ENCODE measurements at places on chromosomes 12 and 14. TPM values are rescaled to one million over a fixed set of nuclear protein-coding genes. Genes with fewer than 3 reads are reported as not detected.

DNA sequence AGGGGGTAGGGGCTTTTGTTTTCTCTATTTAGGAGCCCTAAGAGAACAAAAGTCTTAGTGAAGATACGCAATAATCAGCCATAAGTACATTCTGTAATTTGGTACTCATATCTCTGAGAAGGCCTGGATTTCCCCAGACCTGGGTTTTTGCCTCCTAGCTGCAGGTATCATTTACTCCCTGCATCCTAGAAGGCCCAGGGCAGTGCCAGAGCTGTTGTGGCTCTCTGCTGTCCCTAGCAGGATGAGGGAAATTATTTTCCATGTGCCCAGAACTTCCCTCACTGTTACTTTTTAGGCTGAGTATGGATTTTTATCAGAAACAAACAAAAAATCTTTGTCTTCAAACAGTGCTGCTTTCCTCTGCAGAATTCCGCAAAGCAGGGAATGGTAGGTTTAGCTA is 192.5 kb upstream of the SYT1 start:
- no peak for DNase-seq

- DNase-seq, result no peak
These were observed 20.3 kb upstream of the DHRS2 start for GRCh38 chr14:23615856-23616255.

DNA sequence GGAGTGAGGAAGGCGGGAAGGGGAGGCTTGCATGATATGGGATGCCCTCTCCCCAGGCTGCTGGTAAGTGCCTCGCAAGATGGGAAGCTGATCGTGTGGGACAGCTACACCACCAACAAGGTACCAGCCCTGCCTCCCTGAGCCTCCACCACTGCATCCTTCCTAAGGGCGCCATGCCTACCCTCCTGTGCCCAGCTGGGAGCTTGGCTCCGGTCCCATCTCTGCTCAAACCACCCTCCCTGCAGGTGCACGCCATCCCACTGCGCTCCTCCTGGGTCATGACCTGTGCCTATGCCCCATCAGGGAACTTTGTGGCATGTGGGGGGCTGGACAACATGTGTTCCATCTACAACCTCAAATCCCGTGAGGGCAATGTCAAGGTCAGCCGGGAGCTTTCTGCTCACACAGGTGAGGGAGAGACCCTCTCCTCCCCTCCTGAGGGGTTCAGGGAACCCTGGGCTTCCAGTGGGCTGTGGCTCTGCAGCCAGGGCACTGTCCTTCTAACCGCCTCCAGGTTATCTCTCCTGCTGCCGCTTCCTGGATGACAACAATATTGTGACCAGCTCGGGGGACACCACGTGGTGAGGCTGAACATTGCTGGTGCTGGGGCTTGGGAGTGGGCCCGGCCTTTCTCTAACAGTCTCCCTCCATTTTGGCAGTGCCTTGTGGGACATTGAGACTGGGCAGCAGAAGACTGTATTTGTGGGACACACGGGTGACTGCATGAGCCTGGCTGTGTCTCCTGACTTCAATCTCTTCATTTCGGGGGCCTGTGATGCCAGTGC is 2.6 kb downstream of the GNB3 start:
- DNase-seq, result no peak

DNA sequence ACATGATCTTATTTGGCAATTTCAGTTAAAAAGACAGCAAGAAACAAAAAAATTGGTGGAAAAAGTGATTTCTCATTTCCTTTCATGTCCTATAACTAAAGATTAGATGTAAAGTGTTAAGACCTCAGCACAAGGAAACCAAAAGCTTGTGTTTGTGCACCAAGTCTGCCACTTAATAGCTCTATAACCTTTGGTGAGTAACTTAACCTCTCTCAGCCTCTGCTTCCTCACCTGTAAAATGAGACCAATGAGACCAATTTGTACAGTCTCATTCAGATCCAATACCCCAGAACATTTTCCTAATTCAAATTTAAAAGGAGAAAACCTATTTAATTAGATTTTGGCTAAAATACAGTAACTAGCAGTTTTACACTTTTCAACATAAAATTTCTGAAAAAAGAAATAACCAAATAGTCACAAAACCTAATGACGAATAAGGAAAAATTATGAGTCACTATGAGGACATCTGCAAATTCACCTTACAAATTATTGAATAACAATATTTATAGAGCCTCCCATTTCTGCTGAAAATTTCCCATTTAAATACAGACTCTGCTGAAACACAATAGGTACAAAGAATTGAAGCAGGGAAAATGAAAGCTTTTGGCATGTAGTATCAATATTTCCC is 71.1 kb downstream of the EPS8 start:
- no peak for DNase-seq

The BICDL1 gene
- 0.76 TPM for polyA plus RNA-seq

The GALNT8 gene
- 0.11 TPM for polyA plus RNA-seq

All from GM12878 (cell line).